ENCODE measurements at places on chromosomes 16 and 17.

DNA sequence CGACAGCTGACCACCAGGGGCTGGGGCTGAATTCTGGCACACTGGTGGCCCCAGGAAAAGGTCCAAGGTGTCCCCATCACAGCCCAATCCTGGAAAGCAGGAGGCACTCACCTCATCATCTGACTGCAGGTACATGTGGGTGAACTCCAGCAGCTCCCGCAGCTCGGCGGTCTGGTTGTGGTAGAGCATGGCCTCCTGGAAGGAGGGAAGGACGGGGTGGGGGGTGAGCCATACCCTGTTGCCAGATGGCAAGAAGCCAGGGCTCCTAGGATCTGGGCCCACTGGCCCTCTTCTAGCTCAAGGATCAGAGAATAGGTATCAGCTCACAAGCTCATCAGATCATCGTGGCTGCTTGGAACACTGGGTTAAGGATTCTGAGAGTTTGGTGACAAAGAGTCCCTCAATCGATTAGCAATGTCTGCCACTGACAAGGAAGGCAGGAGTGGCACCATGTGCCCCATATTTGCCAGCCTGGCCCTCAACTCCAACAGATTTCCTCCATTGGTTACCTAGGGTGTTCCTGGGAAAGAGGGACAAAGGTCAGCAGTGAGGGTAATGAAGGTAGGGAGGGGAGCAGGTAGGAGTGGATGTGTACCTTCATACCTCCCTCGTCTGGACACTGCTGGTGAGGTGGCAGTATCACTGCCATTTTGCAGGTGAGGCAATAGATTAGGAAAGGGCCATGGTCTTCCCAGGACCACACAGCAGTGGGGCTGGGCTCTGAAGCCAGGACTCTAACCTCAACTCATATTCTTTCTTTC lies 4.9 kb downstream of the P3H4 start:
- DNase-seq: no peak

DNA sequence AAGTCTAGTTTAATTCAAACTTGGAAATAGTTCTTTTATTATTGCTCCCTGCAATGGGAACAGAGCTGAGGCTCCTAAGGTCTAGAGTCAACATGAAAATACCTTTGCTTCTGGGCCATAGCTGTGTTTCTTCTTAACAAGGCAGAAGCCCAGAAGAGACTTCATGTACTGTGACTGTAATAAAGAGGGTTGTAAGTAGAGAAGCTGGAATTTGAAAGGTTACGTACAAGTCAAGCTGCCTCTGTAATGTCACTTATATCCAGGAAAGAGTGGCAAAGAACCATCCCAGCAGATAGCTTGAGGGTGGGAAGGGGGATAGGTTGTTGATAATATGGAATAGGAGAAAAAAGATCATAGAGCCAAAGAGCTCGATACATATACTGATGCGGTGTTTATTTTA lies 248.6 kb downstream of the WWOX start:
- DNase-seq: no peak

DNA sequence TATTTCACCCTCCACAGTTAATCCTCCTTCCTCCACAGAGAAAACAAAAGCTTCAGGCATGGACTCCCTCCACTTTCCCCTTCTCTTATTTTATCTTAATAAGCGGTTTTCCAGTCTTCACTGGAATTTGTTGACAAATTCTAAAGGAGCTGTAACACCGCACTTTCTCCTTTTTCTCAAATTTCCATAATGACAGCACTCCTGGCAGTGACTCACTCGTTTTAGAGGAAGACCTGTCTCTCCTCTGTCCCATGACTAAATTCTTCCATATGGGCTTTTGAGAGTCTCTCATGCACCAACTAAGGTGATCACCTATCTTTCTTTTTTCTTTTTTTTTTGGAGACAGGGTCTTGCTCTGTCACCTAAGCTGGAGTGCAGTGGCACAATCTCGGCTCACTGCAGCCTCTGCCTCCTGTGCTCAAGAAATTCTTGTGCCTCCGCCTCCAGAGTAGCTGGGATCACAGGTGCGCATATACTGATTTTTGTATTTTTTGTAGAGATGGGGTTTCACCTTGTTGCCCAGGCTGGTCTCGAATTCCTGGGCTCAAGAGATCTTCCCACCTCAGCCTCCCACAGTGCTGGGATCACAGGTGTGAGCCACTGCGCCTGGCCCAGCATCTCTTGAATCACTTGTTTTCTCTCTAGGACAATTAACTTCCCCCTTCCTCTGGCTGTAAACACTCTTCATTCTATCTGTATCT lies 7.7 kb downstream of the ITGAM start:
- DNase-seq: no peak

DNA sequence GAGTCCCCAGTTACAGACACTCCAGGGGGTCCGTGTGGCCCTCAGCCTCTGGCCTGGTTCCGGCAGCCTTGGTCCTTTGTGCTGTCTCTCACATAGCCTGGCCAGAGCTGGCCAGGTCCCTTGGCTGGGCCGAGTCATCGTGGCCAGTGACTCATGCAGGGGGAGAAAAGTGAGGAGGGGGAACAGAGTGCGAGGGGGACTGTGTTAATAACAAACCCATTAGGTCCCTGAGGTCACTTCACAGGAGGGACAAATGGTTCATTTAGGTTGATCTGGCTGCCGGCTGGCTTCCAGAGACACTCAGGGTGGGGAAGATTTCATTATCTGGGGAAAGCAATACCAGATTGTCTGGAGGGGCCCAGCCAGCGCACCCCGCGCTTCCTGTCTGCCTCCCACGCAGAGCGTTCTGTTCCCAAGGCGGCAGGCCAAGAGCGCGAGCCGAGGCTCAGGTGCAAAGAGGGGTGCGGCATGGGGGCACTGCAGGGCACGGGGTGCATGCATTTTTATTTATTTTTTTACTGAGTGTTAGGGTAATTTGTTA lies 223.1 kb downstream of the SEC14L1 start:
- no peak for DNase-seq

- peak; percentile 38 for DNase-seq
Measured at GRCh38 chr16:23279721-23280153, 22.4 kb upstream of the SCNN1B start.

- no peak for DNase-seq
Measured at GRCh38 chr16:87549627-87550494, 52.4 kb upstream of the JPH3 start.

DNA sequence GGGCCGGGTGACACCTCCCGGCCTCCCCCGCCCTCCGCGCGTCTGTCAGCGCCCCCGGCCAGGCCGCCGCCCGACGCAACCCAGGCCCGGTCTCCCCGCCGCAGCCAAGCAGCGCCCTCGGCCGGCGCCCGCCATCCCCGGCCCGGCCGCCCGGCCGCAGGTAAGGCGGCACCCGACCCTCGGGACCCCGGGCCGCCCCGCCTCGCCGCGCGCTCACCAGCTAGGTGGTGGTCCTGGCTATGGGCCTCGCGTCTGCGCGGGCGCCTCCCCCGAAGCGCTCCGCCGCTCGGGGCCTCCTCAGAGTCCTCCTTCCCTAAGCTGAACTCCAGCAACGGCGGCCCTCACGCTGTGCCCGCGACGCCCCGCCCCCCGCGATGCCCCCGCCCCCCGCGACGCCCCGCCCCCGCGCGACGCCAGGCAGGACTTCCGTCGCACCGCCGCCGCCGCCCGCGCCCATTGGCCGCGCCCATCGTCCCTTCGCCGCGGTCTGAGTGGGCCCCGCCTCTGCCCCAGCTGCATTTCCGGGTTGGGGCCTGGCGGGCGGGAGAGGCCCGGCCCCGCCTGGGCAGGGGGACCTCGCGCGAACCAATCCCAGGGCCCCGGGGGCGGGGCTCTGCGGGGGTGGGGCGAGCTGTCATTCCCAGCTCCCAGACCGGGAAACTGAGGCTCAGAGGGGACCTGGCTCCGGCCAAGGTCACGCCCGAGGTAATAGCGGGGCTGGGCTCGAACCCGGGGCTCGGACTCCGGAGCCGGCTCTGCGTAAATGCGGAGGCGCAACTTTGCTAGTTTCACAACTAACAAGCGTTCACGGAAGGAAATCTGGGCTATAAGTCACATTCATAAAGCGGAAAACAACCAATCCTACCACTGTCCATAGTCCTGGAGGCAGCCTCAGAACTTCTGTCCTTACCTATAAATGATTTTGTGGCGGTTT lies 9.0 kb upstream of the KCTD5 start:
- peak; percentile 96 for DNase-seq

GRCh38 chr17:53724726-53725125 lies 98.0 kb upstream of the KIF2B start:
- no peak for DNase-seq

DNA sequence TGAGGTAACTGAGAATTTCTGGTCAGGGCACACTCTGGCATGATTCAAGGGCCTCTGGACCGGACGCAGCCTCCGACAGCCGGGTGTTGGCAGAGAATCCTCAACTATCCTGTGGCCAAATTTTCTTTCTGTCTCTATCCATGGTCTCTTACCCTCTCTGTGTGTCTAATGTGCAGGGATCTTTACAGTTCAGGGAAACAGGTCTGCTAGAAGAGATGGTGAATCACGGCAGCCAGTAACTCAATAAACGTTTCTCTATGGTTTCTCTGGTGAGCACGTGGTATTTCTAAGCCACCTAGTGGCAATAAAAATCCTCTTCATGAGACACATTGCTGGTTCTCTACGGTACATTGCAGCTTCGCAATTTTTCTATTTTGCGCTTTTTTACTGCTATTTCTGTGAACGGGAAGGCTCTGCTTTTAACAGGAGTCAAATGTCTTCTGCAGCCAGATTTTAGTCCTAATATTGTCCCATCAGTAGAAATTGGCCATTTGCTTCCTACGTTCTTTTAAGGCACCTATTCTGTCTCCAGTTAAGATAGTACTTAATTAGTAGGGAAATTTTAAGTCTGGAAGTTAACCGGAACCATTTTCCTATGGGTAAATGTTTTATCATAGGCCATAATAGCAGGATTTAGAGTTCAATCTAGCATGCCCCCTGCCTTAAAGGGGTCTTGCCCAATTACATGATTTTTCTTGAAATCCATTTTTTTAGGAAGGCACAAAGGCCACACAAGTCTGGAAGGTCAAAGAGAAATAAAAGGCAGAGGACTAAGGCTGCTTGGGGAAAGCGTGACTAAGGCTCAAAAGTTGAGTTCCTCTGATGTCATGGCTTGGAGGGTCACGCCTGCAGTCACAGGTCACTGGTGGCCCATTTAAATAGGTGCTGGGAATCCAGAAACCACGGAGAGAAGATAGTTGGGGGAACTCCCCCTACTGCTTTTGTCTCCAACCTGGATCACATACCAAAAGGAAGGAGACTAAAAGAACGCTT lies 31.5 kb downstream of the QPRT start:
- DNase-seq: peak; percentile 53

DNA sequence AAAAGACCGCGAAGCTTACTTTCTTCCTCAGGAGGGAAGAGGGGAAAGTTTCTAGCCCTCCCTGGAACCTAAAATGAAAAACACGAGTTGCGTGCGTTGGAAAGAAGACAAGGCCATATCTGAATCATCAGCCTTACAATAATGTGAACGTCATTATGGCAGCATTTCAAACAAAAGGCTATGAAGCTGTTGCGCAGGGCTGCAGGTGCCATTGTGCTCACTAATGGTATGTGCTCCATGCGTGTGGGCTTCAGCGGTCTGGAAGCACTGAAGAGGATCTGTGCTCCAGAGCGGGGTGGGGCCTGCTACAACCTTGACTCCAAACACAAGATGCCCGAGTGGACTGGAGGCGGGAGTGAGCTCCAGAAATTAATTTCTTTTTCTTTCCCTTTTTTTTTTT lies 12.1 kb upstream of the CYB5B start:
- DNase-seq: no peak

DNA sequence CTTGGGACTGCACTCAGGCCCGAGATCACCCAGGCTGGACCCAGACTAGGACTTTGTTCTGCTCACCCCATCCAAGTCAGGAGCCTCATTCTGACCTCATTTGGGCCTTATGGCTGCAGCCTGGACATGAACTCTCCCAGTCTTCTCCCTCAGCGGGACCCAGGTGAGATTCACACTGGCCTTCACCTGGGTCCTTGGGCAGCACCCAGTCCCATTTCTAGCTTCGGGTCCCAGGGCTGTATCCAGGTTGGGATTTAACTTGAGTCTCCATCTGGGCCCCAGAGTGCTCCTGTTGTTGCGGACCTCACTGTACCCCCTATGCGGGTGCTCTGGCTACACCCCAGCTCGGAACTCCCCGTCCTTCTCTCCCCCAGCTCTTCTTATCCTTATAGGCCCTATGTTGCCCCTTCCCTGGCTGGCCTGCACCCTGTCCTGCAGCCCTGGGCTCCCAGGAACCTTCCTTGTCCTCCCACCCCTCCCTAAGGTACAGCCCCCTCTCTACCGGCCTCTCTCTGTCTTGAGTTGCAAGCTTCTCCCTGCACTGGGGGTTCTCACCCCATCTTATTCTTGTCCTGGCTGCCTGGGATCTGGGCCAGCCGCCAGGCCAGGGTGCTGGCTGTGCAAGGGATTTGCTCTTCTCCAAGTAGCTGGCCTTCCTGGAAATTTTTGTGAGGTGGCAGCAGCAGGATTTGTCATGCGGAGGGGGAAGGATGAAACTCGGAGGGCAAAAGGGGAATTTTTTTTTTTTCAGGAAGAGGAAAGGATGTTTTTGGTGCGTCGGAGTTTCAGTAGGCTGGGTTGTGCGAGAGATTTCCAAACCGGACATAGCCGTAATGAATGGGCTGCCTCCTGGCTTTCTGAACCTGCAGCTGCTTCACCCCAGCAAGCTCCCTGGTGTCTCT lies 904 bp downstream of the MAP2K3 start:
- no peak for DNase-seq

GRCh38 chr17:4969047-4969550 lies 1.5 kb upstream of the SPAG7 start:
- DNase-seq: no peak

- no peak for DNase-seq
Measured at GRCh38 chr17:29880031-29880430, 50.0 kb downstream of the SSH2 start.

DNA sequence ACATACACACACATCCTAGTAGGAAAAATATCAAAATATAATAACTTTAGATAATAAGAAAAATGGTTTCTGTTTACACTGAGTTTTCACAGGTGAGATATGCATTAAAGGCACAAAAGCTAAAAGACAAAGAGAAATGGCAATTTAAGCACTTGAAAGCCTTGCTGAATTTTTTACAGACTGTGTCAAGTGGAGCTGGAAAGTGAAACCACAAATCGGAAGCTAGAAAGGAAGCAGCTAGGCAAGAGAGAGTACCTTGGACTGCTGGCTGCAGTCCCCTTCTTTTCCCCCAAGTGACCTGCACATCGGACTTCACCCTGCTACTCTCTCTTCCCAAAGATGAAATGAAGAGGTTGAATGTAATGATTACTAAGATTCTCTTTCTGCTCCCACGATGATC lies 135.1 kb downstream of the CDH13 start:
- no peak for DNase-seq
